ENCODE measurements at places on chromosomes 16 and 17. TPM values are rescaled to one million over a fixed set of nuclear protein-coding genes. Genes with fewer than 3 reads are reported as not detected.

DNA sequence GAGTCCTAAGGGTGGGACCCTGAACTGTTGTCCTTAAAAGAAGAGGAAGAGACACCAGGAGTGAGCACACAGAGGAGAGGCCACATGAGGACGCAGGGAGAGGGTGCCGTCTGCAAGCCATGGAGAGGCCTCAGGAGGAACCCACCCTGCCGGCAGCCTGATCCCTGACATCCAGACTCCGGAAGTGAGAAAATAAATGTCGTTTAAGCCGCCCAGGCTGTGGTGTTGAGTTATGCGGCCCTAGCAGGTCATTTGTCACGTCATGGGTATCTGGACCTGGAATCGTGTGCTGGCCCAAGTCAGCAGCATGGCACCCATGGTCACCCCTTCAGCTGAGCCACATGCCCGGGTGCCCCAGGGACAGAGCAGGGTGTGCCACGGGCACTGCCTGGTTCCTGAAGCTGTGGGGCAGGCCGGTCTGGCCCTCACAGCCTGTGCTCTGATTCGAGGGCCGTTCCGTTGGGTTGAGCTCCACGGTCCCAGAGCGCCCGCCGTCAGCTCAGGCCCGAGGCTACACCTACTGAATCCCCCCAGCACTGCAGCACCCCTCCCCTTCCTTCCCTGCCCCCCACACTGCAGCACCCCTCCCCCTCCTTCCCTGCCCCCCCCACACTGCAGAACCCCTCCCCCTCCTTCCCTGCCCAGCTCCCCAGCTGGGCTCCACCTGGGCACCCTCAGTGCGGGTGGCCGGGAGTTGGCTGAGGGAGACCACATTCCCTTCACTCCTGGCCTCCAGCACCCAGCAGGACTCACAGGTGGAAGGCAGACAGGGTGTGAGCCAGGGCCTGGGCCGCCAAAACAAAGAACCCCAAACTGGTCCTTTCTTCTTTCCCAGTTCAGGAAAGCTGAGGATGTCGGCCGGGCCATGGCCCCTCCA lies 2.7 kb upstream of the CCDC57 start:
- no peak for DNase-seq

GRCh38 chr16:86986809-86987487 lies 330.2 kb downstream of the C16orf95 start:
- DNase-seq = no peak

- no peak for DNase-seq
These were observed 13.3 kb downstream of the TSPOAP1 start for GRCh38 chr17:58315281-58315711.

DNA sequence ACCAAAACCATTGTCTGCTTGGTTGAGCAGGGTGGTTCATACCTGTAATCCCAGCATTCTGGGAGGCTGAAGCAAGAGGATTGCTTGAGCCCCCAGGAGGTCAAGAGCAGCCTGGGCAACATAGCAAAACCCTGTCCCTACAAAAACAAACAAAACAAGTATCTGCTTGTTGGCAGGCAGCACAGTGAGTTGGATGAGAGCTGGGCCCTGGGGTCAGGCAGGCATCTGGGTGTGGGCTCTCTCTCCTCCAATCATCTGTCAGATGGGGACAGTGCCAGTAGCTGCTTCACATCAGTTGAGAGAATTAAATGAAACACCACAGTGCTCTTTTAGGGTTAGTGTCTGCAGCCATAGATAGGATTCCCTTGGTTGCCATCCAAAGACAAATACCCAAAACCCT lies 5.8 kb downstream of the ARMC7 start:
- DNase-seq = no peak

DNA sequence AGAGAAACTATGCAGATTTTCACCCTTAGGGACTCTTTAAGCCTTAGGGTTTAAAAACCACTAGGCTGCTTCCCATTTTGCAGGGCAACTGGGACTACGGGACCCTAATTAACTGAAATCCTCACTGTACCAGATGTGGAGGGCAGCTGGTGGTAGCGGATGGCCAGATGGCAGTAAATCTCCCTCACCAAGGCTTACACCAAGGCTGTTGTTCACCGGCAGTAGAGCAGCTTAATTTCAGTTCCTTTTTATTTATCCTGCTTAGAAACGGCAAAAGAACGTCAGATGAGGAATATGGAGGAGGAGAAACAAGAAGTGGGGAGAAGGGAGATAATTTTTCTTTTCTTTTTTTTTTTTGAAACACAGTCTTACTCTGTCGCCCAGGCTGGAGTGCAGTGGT lies 6.5 kb downstream of the ABHD15 start:
- no peak for DNase-seq

- no peak for DNase-seq
These were observed 20.3 kb downstream of the SPNS3 start for GRCh38 chr17:4453812-4454591.

DNA sequence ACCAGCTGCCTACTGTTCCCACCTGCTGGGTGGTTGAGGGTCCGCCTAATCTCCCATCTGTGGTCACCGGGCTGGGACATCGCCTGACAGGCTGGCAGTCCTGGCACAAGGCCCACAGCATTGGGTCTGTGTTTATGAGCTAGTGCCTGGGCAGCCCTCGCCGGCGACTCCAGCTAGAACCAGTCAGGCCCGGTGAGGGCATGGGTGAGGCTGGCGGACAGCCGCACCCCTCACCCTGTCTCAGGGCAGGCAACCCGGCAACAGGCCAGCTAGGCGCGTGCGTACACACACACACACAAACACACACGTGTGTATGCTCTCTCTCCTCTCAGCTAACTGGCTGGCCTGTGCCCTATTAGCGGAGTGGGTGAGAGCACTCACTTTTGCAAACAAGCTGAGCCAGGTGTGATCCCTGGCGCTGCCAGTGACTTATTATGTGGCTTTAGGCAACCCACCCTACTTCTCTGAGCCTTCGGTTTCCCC lies 10.4 kb downstream of the HSD11B2 start:
- no peak for DNase-seq

- DNase-seq = no peak
These were observed 8.6 kb downstream of the MEIOC start for GRCh38 chr17:44664867-44665266.

DNA sequence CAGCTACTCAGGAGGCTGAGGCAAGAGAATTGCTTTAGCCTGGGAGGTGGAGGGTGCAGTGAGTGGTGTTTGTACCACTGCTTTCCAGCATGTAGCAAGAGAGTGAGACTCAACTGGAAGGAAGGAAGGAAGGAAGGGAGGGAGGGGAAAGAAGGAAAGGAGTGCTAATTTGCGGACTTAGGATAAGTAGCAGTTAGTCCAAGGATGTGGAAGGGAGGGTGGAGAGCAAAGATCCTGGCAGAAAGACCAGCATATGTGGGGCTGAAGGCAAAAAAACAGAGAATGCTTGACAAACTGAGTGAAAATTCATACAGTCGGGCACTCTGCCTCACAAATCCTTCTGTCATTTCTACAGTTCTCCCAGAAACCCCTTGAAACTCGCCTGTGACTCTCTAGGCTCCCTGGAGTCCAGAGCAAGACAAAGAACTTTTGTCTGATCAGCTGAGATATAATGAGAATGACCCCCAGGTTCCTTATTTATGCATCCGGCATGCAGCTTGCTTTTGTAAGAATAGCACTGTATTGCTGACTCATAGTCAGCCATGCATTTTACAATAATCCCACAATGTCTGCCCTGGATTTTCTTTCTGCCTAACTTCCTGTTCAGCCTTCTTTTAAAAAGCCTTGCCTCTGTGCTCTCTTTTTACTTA lies 31.5 kb downstream of the CDK5RAP3 start:
- DNase-seq = no peak

Gene TEPSIN
- total RNA-seq = 24.6 TPM

Gene C16orf96
- total RNA-seq = 0.17 TPM

All from activated CD4-positive, alpha-beta memory T cell treated with anti-CD3 and anti-CD28 coated beads for 36 hours (primary cell).